ENCODE measurements at places on chromosomes 5 and 9.
A peak's percentile ranks its signal among the peaks of the same experiment; 100 is the strongest.

- DNase-seq, result no peak
These were observed 99.2 kb upstream of the BOD1 start for GRCh38 chr5:173715607-173716006.

DNA sequence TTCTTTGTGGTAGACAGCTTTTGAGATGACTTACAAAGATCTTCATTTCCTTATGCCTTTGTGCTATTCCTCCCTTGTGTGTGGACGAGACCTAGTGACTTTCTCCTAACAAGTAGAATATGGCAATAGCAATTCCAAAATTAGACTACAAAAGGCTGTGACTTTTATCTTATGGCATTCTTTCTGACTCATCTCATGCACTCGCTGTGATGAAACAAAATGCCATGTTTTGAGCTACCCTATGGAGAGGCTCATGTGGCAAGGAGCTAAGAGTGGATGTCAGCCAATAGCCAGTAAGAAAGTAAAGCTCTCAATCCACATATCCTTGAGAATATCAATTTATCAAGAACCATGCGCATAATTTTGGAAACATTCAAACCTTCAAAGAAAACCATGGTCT lies 380.5 kb upstream of the SMC2 start:
- DNase-seq, result no peak

GRCh38 chr5:67960939-67961338 lies 254.6 kb upstream of the PIK3R1 start:
- no peak for DNase-seq

DNA sequence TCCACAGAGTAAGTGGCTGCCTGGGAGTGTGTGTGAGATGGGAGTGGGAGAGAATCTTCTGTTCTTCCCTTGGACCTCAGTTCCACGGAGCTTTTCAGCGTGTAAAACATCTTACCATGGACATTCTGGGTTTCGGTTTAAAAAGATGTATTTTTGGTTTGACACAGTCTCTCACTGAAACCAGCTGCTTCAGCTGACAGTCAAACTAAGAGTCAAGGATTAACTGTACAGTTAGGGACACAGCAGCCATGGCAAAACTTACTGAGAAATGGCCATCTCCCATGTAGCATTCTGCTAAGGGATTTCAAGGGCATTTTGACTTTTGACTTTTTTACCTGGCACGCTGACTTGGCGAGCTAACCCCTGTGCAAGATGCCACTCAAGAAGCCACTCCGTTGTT lies 93.8 kb upstream of the IL12B start:
- DNase-seq, result no peak

GRCh38 chr9:126024581-126025230 lies 277.5 kb downstream of the PBX3 start:
- no peak for DNase-seq

GRCh38 chr5:109853377-109853776 lies 163.7 kb downstream of the MAN2A1 start:
- no peak for DNase-seq

GRCh38 chr9:109031241-109031640 lies 17.9 kb upstream of the CTNNAL1 start:
- no peak for DNase-seq

- no peak for DNase-seq
These were observed 213.7 kb downstream of the DRD1 start for GRCh38 chr5:175230299-175230698.

DNA sequence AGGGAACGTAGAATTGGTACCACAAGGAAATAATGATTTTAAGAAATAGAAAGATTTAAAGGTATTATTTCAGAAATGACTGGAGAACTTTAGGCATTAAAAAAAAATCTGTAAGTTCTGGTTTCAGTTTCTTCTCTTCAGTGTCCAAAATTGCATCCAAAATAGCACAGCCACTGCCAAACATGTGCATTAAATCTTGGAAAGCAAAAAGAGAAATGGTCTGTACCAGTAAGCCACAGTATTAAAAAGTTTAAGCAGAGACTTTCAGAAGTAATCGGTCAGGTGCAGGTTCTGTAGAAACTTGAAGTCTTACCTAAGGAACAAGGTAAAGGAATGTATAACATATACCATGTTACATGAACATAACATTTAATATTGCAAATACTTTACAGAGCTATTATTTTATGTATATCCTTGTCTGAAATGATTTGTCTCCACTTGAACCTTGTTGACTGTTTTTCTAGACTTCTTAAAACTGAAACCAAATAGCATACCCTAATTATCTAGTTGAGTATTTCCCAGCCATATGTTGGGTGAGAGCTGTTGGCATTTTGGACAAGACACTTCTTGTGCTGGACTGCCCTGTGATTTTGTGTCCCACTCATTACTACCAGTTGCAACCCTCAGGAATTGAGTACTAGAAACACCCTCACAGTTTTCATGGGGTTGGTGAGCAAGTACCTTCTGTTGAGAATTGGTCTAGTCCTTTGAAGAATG lies 32.1 kb downstream of the NIPBL start:
- no peak for DNase-seq

DNA sequence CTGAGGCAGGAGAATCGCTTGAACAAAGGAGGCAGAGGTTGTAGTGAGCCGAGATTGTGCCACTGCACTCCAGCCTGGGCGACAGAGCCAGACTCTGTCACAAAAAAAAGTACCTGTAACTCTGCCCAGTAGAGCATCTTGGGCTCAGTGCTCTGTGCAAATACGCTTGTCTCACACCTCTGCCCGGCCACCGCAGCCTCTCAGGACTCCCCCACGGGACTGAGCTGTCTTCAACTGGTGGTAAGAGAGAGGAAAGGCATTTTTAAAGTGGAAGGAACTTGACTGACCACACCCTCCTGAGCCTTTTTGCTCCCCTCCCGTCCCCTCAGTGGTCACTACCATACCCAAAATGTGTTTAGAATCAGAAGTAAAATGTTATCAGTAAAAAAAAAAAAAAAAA lies 174.3 kb upstream of the PIK3R1 start:
- no peak for DNase-seq

- DNase-seq, result no peak
These were observed 110.1 kb downstream of the SLIT3 start for GRCh38 chr5:169190849-169191248.

DNA sequence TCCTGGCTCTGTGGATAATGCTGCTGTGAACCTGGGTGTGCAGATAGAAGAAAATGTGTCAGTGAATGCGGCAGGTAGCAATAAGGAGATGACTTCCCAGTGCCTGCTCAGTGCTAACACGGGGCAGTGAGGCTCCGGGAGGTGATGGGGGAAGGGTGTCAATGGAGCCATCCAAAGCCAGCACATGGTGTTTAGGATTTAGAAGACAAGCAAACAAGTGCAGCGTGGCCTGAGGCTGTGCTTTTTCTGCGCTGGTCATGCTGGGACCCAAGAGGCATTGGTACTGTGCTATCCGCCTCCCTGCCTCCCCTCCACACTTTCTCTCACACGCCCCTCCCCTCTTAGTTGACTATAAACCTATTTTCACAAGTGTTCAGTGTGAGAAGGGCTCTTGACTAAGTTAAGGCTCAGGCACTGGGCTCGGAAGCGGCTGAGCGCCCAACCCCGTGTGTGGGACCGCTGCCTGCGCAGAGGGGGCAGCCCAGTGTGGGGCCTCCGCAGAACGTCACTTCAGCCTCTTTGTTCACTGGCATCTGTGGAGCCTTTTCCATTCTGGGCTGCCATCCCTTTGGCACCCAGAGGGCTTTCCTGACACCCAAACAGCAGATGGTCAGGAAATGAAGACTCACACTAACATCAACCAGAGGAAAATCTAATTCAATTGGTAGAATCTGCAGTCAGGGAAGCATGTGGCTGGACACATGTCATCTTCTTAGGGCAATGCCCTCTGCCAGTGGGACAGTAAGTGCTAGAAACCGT lies 21.8 kb upstream of the NINJ1 start:
- no peak for DNase-seq

GRCh38 chr5:142737179-142737578 lies 33.0 kb upstream of the ARHGAP26 start:
- no peak for DNase-seq

DNA sequence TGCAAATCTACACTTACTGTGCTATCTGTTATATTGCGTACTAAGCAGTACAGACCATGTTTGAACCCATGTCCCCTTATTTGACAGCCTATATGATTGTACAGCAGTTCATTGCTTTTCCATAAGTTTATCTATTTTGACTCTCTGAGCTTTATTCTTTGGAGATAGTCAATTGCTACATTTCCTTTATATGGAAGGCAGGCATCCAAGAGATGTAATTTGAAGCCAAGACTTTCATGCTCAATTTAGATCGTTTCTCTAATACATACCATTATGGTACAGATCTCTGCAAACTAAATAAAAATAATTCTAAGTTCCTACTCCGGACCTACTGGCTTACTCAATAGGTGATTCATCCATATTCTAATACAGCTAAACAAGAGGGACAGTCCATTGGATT lies 424.8 kb downstream of the TMEM38B start:
- DNase-seq, result no peak

DNA sequence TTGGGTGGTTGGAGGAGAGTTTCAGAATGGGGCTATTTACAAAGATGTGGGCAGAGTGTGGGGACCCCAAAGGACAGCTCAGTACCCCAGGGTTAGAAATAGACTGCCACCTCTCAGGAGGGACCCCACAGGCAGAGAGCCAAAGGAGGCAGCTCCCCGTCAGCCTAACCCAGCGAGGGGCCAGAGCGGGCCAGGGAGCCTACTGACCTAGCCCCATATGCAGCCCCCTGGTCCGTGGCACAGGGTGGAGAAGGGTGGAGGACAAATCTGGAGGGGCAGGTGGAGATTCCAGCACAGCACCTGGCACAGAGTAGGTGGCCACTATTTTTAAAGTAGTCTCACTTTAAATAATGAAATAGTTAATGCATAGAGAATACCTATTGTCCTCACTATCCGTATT lies 67.2 kb upstream of the ANGPTL2 start:
- DNase-seq, result no peak

- no peak for DNase-seq
These were observed 234.9 kb downstream of the FAM170A start for GRCh38 chr5:119864286-119864685.

GRCh38 chr9:136808075-136808805 lies 492 bp downstream of the RABL6 start:
- no peak for DNase-seq

DNA sequence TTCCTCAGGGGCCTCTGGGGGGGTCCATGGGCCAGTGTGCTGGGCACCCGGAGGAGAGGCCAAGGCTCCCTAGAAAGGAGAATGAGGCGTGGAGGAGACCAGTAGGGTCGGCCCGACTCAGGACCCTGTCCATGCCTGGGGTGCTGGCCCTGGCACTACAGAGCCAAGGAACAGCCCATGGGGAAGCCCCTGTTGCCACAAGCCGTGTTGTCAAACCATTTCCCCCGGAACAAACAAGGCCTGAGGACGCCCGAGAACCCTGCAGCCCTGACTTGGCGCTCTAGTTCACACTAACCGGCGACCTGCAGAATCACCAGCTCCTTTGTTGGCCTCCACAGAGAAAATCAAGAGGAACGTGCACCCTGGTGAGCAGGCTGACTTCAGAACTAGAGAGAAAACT lies 41.6 kb upstream of the SLC12A7 start:
- no peak for DNase-seq

GRCh38 chr5:132771503-132771998 lies 5.5 kb downstream of the SEPTIN8 start:
- DNase-seq, result peak; percentile 45

DNA sequence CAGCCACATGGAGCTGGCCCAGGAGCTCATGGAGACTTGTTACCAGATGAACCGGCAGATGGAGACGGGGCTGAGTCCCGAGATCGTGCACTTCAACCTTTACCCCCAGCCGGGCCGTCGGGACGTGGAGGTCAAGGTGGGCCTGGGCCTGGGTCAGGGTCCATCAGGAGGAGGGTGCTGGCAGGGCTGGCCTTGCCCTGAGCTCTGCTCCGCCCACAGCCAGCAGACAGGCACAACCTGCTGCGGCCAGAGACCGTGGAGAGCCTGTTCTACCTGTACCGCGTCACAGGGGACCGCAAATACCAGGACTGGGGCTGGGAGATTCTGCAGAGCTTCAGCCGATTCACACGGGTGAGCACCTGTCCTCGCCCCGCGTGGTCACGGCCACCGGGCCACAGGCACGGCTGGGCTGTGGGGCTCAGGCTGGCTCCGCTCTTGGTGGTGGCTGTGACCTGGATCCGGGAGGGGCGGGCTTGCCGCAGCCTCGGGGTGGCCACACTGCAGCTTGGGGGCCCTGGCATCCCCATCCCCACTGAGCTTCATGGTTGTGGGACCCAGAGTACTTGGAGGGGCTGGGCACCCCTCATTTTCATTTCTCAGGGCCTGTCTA lies 7.1 kb downstream of the DPP7 start:
- no peak for DNase-seq

GRCh38 chr9:128723352-128723865 lies 518 bp downstream of the ZDHHC12 start:
- peak; percentile 46 for DNase-seq

- no peak for DNase-seq
These were observed 2.2 kb downstream of the FBXW5 start for GRCh38 chr9:136942112-136942880.

DNA sequence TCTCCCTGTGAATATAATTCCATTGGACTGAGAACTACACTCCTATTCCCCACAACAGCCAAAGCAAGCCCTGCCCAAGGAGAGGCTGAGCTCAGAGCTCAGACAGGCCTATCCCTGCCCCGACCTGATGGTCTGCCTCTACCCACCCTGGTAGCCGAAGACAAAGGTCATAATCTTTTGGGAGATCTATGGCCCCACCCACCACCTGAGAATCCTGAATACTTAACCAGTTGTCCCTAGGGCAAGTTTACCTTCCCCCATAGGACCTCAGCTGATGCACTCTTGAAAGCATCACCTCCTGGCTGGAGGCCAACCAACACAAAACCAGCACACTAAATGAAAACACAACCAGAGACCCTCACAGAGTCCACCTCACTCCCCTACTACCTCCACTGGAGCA lies 167.5 kb downstream of the PRR16 start:
- DNase-seq, result no peak

DNA sequence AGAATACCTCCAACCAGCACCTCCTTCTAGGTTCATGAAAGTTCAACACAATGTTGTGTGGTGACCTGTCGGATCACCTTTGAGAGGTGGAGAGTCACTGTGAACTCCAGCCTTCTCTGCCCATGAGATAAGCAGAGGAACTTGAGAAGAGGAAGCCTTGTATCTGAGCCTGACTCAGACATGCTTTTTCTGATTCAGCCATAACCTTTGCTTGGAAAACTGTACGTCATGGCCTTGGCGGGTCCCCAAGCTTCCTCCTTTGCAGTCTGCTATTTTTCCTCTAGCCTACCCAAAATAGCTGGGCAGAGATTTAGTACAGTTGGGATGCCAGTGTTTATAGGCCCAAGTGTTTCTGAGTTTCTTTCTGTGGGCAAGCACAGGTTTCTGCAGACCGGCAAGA lies 274.7 kb downstream of the CETN3 start:
- no peak for DNase-seq

Data from HuH-7.5 (cell line).